ENCODE measurements at places on chromosomes 11 and 22.

DNA sequence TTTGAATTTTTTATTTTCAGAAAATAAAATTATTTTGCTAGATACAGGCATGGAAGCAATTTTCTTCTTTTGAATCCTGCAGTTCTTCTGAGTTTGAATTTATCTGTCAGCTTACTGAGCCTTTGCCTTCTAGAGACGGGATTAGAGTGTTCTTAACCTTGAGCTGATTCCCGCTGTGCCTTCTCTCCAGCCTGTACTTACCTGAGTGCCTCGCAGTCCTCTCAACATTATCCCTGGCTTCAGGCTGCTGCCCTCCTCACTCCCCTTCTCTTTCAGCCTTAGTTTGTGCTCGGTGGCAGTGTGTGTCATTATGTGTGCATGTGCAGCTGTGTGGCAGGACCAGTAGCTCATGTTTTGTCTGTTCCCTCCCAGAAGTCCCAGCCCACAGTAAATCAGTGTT is 24.3 kb downstream of the OSBP2 start:
- DNase-seq, result no peak

- no peak for DNase-seq
These were observed 139.3 kb downstream of the CEP164 start for GRCh38 chr11:117466966-117467365.

GRCh38 chr11:62806611-62807121 is 1.4 kb upstream of the NXF1 start:
- no peak for DNase-seq

DNA sequence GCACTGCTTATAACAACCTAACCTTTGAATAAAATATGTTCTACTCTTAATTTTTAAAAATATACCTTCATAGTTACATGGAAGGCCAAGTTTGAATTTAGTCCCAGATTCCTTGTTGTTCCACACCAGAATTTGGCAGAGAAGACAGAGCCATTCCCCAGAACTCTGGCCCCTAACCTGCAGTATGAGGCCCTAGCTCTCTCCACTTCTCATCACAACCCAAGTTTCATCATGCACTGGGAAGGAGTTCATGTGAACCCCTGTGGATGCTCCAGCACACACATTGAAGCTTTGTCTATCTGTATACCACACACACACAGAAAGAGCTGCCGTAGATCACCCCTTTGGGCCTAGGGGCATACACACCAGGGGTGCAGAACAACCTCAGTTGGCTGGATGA is 10.6 kb upstream of the BBOX1 start:
- DNase-seq, result no peak

DNA sequence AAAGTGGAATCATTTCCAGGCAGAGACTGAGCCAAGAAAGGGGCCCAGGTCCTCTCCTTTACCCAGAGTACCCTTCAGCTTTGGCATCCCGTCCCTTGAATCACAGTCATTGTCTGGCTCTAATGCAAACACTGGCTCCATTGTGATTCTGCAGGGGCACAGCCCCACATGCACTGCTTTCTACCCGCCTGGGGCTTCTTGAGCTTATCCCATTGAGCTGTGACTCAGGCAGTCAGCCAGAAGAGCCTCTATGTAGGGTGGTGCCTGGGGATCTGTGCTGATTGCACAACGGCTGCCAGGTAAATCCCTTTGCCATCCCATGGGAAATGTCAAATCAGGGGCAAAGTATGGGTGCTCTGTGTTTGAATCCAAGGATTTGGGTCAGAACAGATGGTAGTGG is 88.9 kb downstream of the RASSF10 start:
- no peak for DNase-seq

GRCh38 chr11:10327254-10327653 is 22.4 kb downstream of the ADM start:
- DNase-seq, result no peak

DNA sequence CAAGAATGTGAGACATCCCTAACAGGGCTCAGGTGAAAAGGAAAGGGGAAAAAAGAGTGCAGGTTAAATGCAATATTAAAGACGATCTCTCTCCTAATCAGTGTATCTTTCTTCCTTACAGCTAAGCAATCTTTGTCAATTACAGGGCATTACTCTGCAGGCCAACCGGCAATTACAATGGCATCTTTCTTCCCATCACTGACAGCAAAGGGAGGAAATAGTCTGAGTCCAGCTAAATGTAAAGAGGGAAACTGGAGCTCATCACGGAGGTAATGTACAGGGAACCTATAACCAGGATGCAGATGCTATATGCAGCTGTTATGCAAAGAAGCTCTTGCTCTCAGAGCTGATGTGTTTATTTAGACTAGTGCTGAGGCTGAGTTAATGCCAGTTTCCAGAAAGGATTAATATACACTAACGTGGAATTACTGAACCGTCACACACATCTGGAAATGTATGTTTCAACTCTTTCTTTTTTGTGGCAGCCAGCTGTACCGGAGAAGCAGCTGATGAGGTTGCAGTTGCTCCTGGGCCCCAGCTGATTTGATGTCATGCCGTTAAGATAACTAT is 121.6 kb downstream of the KIRREL3 start:
- no peak for DNase-seq

DNA sequence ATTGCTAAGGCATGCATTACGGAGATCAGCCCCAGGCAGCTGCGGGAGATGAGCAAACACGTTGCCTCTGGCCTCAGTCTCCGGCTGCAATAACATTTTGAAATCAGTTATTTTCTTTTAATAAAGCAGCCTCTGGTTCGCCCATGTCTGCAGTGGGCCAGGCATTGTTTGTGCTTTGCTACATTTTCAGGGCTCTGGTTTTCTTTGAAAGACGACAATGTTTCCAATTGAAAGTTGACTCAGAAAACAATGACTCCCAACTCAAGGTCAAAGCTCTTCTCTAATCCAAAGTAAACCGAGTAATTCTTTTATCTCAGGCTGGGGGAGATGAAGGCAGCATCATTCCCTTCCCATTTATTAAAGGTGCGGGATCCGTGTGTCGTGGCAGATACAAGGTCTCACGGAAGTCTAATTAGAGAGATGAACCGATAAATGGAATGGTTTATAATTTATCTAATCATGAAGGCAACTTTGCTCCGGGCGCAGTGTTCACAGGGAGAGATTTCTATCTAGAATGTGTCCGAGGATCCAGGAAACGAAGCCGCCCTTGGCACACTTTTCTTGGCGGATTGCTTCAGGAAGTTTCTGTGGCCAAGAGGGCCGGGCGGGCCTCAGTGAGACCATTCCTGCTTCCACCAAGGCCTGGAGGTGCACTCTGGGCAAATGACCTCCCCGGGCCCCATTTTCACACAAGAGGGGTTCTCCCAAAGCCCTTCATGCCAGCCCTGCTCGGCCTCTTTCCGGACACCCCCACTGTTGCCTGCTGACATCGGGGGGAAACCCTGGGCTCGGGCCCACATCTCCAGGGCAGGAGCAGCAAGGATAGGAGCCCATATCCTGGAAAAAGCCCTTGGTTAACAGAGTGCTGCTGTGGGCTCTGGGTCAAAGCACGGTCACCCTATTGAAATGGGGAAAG is 811.4 kb downstream of the BRD1 start:
- DNase-seq, result no peak

DNA sequence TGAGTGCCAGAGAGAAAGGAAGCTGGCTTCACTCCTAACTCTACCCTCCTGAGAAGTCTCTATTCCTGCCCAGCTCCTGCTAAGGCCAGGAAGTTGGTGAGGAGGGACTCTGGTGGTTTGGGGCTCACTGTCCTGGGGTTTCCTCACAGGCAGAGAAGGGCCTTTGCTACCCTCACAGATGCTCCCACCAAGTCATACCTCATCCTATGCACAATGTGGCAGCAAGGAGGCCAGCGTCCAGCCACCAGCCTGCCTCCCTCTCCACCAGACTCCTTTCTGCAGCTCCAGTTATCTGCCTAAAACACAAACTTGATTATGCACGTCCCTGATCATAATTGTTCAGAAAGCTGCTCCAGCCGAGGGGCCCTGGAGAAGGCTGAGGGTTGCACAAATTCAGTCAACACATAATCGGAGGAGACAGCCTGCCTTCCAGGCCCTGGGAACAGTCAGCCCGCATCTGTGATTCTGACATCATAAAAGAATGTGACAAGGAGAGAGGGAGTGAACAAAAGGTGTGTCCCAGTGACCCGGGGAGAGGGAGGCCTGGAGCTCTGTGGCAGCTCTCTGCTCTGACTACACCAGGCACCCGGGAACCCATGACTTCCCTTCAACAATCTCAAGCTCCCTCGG is 28.8 kb downstream of the DKK3 start:
- DNase-seq, result no peak
